Hematopoietic multipotent progenitor cell treated with erythropoietin and hydrocortisone succinate and interleukin-3 and kit ligand, for 17 days (in vitro differentiated cells): ENCODE measurements at places on chromosomes 1 and 21.

- DNase-seq: no peak
Measured at GRCh38 chr1:168654198-168654915, 74.6 kb downstream of the DPT start.

GRCh38 chr1:213976665-213977485, 10.9 kb upstream of the PROX1 start:
- DNase-seq: no peak

DNA sequence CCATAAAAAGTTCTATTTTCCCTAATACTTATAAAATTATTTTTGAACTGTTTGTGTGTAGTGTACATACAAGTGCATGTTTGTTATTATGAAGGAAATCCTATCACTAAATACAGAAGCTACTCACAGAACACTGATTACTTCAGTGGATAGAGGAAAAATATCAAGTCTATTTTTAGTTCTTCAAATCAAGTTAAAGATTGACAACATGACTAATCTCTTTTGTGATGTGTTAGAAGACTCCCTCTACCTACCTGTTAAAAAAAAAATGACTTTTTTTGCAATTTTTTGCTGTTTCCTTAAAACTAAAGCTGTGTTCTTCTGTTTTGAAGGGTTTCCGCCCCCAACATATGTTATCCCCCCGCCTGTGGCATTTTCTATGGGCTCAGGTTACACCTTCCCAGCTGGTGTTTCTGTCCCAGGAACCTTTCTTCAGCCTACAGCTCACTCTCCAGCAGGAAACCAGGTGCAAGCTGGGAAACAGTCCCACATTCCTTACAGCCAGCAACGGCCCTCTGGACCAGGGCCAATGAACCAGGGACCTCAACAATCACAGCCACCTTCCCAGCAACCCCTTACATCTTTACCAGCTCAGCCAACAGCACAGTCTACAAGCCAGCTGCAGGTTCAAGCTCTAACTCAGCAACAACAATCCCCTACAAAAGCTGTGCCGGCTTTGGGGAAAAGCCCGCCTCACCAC, 45.5 kb downstream of the NCF2 start:
- no peak for DNase-seq

DNA sequence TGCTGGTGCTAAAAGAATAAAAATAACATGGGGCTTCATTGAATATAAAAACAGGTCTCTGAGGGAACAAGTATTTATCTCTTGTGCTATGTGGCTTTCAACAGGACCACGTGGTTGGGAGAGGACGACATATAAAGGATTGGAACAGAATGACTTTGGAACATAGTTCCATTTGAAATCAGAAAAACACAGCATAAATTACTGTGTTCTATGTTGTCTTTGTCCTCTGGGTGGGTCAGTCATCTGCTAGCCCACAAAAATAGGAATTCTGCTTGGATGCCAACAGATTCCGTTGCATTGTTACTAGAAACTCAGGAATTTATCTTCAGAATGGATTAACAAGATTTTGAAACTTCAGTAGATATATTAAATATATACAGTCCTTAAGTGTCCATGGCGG, 5.9 kb downstream of the CEP85 start:
- no peak for DNase-seq

- no peak for DNase-seq
Measured at GRCh38 chr1:198776602-198777029, 137.8 kb downstream of the PTPRC start.
